Activated T-cell treated with anti-CD3 and anti-CD28 coated beads, Interleukin-2, amount 50 U/mL, for 48 hours (primary cell): ENCODE measurements at places on chromosomes 16 and 17.

- no peak for DNase-seq
These were observed 520.3 kb upstream of the CDH5 start for GRCh38 chr16:65846210-65846602.

GRCh38 chr16:61831351-61831917 is 204.8 kb downstream of the CDH8 start:
- no peak for DNase-seq

DNA sequence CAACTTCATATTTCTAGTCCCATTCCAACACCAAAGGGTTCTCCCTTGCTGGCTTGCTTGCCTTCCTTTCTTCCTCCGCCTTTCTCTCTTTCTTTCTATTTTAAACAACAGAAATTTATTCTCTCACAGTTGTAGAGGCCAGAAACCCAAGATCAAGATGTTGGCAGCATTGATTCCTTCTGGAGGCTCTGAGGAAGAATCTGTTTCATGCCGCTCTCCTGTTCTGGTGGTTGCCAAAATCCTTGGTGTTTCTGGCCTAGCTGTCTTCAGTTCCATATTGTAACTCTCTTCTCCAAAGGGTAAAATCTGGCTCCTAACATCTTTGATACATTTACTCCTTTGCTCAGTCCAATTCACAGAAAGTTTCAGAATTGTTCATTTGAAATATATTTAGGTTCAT is 3.0 kb upstream of the ANKRD40CL start:
- DNase-seq, result no peak

- no peak for DNase-seq
These were observed 32.8 kb upstream of the RCVRN start for GRCh38 chr17:9937901-9938300.

DNA sequence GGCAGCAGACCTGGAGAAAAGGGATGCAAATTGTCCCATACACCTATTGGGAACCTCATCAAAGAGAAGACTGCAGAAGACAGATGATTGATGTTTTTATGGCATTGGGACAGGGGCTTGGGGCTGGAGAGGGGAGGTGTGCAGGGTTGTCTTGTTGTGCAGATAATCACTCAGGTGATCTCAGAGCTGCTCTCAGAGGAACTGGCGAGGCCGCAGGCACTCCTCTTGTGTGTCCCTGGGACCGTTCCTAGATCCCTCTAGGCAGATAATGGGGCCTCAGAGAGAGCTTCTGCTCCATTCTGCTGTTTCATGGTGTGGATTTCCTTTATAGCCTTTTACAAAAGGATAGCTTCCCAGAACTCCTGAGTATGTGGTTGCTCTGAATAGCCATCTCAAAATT is 1.6 kb downstream of the RNF213 start:
- no peak for DNase-seq

GRCh38 chr16:28874406-28874805 is 3.9 kb upstream of the ATP2A1 start:
- no peak for DNase-seq
